Memory B cell (primary cell): ENCODE measurements at places on chromosomes 7 and 10.

- no peak for DNase-seq
These were observed 1.4 kb downstream of the LRRC18 start for GRCh38 chr10:48938281-48938680.

DNA sequence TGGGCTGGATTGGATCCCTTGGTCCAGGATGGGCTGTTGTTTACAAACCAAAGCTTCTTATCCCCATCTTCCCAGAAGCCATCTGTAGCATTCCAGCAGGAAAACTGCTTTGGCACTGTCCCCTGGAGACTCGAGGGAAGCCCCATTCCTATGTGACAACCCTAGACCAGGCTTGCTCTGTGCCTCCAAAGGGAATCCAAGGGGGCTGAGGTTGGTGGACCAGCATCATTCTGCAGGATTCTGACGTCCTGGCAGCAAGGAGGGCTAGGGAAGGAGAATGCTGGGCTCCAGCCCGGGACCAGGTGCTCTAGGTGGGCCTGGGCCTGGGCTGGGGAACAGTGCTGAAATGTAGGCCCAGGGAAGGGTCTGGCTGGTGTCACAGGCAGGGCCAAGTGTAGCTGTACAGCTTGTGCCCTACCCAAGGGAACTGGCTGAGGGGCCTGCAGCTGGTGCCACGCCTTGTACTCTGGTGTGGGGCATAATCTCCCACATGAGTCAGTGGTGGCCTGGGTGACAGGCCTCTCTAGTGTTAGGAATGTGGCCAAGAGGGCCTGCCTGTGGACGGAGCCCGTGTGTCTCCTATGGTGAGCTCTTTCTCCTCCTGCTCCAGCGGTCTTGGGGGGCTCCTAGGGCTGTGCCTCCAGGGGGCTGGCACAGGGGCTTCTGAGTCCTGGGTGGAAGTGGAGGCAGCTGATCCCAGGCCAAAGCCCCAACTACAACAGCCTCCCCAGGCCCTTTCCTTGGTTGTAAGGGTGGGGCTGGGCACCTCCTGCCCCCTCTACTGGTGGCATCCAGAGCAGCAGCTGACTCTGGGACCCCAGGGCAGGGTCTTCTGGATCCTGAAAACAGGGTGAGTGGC lies 25.2 kb downstream of the TRIM8 start:
- DNase-seq: no peak

DNA sequence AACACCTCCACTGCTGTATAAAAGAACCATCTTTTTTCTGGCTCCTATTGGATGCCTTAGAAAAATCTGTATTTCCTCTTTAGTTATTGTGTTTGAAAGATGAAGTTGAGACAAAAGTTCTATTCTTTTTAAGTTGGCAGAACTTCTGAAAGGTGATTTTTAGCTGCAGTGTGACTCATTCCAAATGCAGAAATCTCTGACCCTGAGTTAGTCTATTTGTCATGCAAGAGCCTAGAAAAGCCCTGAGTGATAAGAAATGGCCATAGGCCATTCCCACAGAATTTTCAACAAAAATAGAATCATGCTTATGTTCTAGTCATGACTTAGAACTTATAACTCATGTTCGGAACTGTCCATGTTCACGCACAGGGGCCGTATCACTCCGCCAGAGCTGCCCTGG lies 89.1 kb downstream of the EGFR start:
- DNase-seq: no peak

DNA sequence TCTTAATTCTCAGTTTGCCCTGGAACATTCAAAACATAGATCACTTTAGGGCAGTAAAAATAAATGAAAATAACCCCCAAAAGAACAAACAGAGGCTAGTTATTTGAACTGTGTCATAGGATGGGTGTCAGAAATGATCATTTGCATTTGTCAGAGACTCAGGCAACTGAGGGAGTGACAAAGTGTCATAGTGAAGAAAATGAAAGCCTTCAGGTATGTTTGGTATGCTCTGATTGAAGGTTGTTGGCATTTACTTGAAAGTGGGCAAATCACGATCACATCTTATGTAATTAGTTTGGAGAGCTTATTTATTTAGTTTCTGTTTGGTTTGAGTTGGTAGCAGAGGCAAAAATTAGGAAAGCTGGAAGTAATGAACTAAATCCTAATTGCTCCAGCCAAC lies 880.9 kb downstream of the ANKRD7 start:
- DNase-seq: no peak

DNA sequence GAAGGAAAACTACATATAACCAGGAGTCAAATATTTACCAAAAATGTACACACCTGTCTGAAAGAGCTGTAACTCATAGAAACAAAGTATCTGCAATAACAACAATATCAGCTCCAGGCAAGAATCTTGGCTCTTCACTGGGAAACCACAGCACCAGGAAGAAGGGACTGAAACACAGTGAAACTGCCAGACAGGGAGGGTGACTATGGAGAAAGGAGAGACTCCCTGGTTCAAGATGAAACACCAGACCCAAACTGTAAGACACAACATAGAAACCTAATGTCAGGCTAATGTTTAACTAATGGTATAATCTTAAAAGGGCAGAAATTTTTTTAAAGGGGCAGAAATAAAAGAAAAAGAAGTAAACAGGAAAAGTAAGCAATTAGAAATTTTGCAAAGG lies 11.5 kb upstream of the TAS2R39 start:
- DNase-seq: no peak

GRCh38 chr7:80060218-80060806 lies 74.3 kb upstream of the GNAI1 start:
- no peak for DNase-seq

DNA sequence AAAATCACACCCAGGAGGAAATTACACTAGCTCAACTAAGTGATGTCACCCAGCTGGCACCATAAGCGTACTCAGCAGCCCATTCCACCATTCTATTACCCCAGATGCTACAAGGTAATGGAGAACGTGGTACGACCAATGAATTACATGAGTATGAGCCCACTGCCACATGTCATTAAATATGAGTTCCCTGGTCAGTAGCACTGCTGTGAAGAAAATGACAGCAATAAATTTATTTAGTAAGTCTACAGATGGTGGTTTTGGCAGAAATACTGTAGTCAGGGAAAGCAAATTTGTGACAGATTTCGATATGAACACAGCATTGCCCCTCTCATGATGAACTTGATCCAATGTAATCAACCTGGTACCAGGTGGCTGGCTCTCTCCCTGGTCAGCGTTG lies 154.2 kb downstream of the VWC2 start:
- no peak for DNase-seq

DNA sequence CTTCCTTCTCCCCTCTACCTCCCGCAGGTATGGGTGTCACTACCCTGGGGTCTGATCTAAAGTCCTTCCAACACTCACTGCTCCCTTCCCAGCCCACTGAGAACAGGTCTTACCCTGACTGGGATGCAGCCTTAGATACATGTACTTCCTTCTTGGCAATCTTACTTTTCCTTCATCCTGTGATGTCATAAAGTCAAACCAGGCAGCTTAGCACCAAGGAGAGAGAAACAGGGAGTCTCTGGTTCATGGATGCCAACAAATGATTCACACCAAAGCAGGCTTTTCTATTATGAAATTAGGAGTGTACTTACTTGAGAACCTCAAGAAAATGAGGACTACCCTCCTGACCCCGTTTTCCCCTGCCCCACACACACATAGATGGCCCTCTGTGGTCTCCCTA lies 111.0 kb upstream of the KMT2E start:
- no peak for DNase-seq

DNA sequence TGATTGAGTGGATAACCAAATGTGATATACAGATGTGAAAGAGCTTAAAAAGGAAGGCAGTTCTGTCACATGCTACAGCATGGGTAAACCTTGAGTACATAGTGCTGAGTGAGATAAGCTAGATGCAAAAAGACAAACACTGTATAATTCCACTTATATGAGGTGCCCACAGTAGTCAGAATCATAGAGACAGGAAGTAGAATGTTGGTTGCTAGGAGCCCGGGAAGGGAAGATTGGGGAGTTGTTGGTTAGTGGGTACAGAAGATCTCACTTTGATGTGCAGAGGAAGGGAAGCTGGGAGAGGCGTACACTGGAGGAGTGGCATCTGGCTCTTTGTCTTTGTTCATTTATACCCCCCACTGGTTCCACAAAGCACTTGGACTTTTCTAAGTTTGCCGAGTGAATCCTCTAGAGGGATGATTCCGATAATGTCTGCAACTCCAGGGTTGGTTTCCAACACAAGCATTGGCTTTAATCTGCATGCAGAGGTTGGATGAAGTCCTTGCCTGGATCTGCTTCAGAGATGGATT lies 39.5 kb downstream of the TSPAN14 start:
- DNase-seq: no peak

DNA sequence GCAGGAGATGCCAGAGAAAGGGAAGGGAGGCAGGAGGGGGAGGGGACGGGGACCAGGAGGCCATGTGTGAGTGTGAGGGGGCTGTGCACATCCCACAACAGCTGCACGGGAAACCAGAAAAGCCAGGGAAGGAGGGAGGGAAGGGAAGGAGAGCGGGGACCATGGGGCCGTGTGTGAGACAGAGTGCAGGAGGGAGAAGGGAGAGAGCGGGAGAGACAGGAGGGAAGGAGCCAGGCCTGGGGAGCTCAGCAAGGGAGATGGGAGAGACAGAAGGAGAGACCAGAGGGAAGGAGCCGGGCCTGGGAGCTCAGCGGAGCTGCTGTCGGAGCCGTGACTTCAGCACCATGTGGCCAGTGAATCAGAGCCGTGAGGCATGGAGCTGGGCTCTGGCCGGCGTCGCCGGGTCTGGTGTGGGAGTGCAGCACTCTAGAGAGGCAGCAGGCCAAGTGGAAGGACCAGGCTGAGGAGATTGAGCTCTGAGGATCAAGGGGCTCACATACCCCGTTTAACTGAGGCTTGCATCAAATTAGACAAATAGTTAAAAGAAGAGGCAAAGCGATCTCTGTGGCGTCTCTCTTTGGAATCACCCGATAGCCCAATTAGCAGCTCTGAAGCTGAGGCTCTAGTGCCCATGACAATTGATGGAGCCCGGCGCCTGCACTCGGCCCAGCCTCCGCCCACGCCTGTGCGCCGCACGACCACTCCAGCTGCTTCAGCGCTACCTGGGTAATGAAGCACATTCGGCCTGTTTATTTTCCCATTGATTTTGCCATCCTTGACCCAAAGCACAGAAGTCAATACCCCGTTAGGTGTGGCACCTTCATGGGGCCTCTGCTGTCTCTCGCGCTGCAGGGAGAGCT lies 150.4 kb downstream of the MAD1L1 start:
- no peak for DNase-seq

DNA sequence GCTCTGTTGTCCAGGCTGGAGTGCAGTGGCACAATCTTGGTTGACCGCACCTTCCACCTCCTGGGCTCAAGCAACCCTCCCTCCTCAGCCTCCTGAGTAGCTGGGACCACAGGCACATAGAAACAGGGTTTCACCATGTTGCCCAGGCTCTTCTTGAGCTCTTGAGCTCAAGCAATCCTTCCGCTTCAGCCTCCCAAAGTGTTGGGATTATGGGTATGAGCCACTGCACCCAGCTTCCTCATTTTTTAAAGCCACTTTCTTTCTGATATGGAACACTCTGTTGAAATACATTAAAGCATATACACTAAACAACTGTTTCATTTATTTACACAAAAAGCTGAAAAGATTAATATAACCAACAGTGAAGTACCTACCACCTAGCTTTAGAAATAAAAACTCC lies 117.2 kb downstream of the CLEC2L start:
- no peak for DNase-seq

GRCh38 chr7:105871142-105871541 lies 5.3 kb downstream of the ATXN7L1 start:
- no peak for DNase-seq

- DNase-seq: no peak
These were observed 14.6 kb downstream of the VOPP1 start for GRCh38 chr7:55557666-55558188.

DNA sequence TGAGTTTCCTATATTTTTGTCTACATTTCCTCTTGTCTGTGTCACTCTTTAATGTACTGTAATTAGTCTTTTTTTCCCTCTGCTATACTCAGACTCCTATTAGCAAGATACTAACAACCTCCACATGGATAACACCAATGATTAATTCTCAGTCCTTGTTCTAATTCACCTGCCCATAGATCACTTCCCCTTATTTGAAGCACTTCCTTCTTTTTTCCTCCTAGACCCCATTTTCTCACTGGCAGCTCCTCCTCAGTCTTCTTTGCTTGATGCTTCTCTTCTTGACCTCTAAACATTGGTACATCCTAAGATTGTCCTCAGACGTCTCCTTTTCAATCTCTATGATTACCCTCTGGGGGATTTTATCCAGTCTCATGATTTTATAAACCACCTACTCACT lies 98.2 kb upstream of the IMMP2L start:
- DNase-seq: no peak

GRCh38 chr7:41568135-41568534 lies 134.8 kb downstream of the INHBA start:
- DNase-seq: no peak

- no peak for DNase-seq
These were observed 6.2 kb upstream of the PIK3CG start for GRCh38 chr7:106858618-106859532.

GRCh38 chr7:140455743-140456142 lies 23.6 kb downstream of the MKRN1 start:
- no peak for DNase-seq

- no peak for DNase-seq
These were observed 151.3 kb upstream of the KMT2E start for GRCh38 chr7:104862719-104863118.

GRCh38 chr7:39304178-39304577 lies 262.0 kb upstream of the YAE1 start:
- no peak for DNase-seq

GRCh38 chr10:97072851-97073665 lies 112.7 kb downstream of the SLIT1 start:
- peak; percentile 79 for DNase-seq

DNA sequence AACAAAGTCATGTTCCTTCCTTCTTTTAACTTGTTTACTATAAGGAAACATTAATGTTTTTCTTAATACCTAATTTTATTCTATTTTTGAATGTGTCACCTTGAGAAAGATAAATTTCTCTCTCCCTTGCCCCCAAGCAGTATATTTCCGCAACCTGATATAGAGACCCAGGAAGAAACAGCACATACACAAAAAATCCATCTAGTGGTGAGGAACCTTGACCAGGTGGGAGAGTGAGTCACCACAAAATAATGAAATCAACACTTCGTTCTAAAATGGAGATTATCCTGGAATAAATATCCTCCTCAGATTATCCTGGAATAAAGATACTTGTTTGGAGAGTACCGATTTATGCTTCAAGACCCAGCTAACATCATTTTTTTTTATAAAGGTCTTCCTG lies 232.9 kb upstream of the PTN start:
- DNase-seq: no peak

- no peak for DNase-seq
These were observed 313.3 kb downstream of the AGMO start for GRCh38 chr7:15248514-15248913.

DNA sequence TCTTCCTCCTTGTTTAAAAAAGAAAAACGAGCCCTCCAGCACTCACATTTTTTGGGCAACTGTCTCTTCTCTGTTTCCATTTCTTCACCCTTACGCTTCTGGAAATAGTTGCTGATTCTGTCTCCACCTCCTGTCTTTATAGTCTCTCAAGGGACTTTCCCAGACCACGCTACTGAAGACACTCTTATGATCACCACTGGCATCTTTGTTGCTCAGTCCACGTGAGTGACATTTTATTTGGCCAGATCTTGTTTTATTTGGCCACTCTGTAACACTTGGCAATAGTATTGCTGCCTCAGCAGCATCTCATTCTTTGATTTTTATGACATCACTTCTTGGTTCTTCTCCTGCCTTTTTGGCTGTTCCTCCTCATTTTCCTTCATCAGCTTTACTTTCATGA lies 21.6 kb upstream of the NME8 start:
- DNase-seq: peak; percentile 8
